ENCODE measurements at places on chromosomes 7 and 10.

DNA sequence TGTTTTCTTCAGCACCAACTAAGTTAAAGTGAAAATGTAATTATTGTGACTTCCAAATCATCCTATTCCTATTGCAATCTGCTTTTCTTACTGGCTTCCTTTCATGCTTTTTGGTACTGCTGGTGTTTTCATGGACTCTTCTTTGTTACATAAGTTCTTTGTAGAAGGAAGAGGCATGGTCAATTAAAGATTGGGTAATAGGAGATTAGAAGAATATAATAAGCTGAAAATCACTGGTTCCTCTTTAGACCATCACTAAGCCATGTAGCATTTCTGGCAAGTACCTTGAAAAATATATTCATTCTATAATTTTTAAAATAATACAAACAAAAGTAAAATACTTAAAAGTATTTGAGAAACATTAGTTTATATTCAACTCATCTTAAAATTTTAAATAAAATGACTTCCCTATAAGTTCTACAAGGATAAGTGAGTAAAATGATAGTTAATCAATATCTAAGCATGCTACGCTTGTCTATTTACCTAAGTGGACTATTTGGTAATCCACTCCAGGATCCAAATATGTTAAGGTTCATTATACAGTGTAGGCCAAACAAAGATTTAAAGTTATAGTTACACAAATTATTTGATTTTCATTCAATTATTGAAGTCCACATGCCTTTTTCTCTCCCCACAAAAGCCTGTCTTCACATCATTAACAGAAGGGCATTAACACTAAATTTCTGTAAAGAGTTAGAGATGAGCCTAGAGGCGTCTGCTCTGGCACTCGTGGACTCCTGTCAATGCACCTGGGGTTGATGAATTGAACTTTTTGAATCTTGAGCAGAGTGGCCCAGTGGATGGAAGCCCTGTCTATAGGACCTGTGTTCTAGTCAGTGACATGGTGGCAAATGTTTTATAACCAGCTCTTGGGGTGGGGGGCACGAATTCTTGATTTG lies 408.1 kb downstream of the INHBA start:
- H3K4me1 ChIP-seq = no peaks in the 10 kb centered on the region
- H3K27me3 ChIP-seq = no peaks in the 10 kb centered on the region
- H3K36me3 ChIP-seq = no peaks in the 10 kb centered on the region
- H3K4me3 ChIP-seq = no peak overlapping the region

GRCh38 chr7:35905555-35905954 lies 104.7 kb downstream of the SEPTIN7 start:
- DNase-seq = peak; percentile 19
- H3K4me1 ChIP-seq = peaks cover 17% of the 10 kb centered on the region
- no peak overlapping the region for H3K27ac ChIP-seq
- no peaks in the 10 kb centered on the region for H3K27me3 ChIP-seq
- no peak overlapping the region for H3K4me3 ChIP-seq
- H3K36me3 ChIP-seq = peaks cover 22% of the 10 kb centered on the region

DNA sequence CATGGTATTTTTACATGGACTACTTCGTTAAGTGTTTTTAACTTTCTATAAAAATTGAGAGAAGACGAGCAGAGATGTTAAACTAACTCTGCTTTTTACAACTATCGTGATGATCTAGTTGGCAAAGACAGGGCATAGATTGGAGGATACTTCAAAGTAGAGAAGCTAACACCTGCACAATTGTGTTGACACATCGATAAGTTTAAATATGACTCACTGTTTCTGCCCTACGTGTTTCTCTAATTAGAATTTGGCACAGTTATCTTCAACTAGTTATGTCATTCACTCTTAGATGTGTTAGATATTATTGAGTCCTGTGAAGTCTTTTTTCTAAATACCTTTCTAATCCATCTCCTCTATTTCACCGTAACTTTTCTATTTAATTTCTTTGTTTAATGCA lies 68.5 kb upstream of the FERD3L start:
- no peaks in the 10 kb centered on the region for H3K27me3 ChIP-seq
- no peaks in the 10 kb centered on the region for H3K4me1 ChIP-seq
- H3K27ac ChIP-seq = no peak overlapping the region
- no peaks in the 10 kb centered on the region for H3K36me3 ChIP-seq
- no peak for DNase-seq
- no peak overlapping the region for H3K4me3 ChIP-seq

DNA sequence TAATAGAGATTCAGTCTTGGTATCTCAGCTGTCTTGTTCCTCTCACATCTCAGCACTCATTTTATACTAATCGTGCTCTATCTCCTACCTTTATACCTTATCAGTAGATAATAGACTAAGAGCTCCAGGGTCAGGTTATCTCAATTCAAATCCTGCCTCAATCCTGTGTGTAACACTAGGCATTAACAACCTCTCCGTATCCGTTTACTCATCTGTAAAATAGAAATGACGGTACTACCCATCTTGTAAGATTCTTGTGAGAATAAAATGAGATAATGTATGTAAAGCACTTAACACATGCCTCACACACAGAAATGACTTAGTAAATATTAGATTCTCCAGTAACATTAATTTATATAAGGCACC lies 622 bp upstream of the P4HA1 start:
- peaks cover 16% of the 10 kb centered on the region for H3K4me1 ChIP-seq
- peak overlapping the region; percentile 90 for H3K4me3 ChIP-seq
- H3K27me3 ChIP-seq = no peaks in the 10 kb centered on the region
- peak overlapping the region; percentile 88 for H3K27ac ChIP-seq
- DNase-seq = no peak
- H3K36me3 ChIP-seq = no peaks in the 10 kb centered on the region

DNA sequence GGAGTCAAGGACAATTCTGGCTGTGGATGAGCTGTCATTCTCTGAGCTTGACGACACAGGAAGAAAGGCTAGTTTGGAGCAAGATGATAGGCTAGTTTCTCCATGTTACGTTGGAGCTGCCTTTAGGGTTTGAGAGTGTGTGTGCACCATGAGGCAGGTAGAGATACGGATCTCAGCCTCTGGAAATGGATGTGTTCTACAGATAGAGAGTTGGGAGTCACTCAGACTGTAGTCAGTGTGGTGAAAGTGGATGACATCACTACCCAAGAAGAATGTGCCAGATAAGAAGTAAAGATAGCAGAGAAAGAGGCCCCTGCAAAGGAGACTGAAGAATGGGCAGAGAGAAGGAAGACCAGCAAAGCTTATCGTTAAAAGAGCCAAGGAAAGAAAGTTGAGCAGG lies 42.4 kb downstream of the PNLIPRP3 start:
- H3K36me3 ChIP-seq = no peaks in the 10 kb centered on the region
- no peak for DNase-seq
- no peak overlapping the region for H3K4me3 ChIP-seq
- H3K4me1 ChIP-seq = no peaks in the 10 kb centered on the region
- no peaks in the 10 kb centered on the region for H3K27me3 ChIP-seq
- no peak overlapping the region for H3K27ac ChIP-seq

- H3K27ac ChIP-seq = no peak overlapping the region
- DNase-seq = no peak
- H3K4me1 ChIP-seq = no peaks in the 10 kb centered on the region
- no peak overlapping the region for H3K4me3 ChIP-seq
- no peaks in the 10 kb centered on the region for H3K36me3 ChIP-seq
These were observed 85.9 kb downstream of the CDH23 start for GRCh38 chr10:71482620-71483019.

DNA sequence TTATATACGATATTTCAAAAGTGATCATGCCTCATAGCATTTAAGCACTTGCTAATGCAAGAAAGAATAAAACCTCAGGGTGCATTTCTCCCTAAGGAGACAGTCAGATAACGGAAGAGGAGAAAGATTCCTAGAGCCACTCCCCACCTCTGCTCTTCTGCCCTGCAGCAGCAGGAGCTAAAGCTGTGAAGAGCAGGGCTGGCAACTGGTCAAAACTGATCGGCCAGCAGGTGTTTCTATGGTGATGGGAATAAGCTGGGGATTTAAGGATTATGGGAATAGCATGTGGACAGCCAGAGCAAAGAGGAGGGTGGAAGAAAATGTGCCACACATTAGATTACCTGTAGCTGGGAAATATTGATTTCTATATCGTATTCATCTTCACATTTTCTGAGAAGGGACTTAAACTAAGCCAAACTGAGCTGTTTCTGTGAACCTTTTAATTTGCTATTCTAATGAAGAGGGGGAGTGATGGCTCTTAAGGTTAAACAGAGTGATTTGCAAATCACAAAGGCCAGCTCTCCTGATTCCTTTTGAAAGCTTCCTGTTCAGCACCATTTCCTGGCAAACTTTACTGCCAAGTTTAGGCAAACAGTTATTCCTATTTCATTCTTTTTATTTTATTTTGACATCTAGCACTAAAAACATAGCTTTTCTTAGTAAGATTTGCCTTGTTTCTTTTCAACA lies 268.9 kb upstream of the PFKP start:
- no peak overlapping the region for H3K27ac ChIP-seq
- no peak overlapping the region for H3K4me3 ChIP-seq
- H3K36me3 ChIP-seq = no peaks in the 10 kb centered on the region
- no peaks in the 10 kb centered on the region for H3K27me3 ChIP-seq
- DNase-seq = no peak
- no peaks in the 10 kb centered on the region for H3K4me1 ChIP-seq

DNA sequence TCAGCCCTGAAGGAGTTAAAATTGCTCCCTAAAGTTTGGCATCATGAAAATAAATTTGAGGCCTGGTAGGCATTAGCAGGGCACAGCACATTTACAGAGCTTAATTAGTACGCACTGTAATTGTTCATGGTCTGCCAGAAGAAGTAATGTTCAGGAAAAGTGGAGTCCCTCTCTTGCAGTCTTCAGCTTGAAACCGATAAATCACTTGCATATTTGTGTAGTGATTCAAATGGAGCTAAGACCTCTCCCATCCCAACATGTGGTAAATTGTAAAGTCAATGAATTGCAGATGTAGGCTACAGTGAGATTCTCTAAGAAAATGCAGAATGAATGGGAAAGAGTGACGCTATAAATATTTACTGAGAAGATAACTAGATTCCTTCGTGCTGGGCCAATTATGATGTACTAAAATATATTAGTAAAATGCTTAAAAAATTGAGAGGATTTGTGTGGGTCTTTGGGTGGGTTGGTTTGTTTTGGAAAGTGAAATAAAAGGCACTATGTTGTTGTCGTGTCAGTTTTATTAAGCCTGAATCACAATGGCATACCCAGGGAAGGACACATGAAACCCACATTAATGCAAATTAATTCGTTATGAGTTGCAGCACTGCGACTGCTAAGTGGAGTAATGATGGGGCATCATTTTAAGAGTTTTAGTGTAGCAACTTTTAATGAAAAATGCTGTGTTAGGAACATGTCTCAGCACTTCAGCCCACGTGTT lies 8.4 kb downstream of the TCF7L2 start:
- no peaks in the 10 kb centered on the region for H3K27me3 ChIP-seq
- H3K4me3 ChIP-seq = no peak overlapping the region
- H3K27ac ChIP-seq = no peak overlapping the region

DNA sequence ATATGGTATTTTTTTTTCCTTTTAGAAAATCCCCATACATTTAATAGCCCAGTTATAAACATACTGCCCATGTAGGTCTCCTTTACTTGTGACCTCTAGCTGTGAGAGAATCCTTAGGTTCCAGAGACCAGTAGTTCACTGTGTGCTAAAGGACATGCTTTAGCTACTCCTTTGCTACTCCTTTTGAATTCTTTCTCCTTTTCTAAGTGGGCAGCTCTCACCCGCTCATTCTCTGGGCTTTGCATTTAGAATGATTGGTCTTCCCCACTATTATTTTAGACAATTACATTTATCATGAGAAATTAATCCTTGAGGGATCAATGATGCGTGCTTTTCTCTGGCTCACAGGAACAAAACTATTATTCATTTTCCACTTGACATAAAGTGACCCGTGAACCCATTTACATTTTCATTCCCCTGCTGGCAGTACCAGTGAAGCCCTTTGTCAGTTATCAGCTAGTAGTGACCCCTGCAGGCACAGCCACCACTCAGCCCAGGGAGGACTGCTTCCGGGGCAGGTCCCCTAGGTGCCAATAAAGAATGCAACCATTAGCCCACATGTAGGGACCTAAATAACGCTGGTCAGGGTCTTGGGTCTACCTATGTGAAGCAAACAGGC lies 844.3 kb downstream of the CNTNAP2 start:
- no peaks in the 10 kb centered on the region for H3K36me3 ChIP-seq
- no peak overlapping the region for H3K27ac ChIP-seq
- no peak for DNase-seq
- no peaks in the 10 kb centered on the region for H3K4me1 ChIP-seq
- H3K27me3 ChIP-seq = no peaks in the 10 kb centered on the region

DNA sequence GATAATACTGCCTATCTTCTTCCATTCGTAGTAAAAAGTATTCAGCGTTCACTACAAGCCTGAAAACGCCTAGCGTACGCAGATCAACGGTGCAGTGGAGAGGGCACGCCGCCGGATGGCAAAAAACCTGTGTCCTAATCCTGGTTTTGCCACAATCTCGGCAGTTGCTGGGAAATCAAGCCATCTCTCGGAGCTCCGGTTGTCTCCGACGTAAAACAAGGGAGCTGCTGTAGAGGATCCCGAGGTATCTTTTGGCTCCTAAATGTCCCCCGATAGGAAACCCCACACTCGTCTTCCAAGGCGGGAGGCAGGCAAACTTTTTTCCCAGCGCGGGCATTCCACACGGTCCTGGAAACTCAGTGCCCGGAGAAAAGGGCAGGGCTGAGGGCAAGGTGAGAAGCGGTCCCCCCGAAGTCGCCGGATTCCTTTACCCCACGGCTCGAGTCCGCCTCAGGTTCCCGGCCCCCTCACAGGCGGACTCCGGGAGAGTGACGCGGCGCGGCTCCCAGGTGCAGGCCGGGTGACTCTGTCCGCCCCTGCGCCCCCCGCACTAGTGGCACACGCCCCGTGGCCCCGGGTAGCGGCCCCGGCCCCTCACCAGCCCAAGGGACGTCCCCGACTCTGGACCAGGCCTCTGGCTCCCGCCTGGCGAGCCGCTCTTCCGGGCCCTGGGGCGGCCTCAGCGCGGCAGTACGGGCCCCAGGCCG lies 649 bp downstream of the IDE start:
- peaks cover 4% of the 10 kb centered on the region for H3K36me3 ChIP-seq
- H3K27me3 ChIP-seq = no peaks in the 10 kb centered on the region
- H3K4me1 ChIP-seq = peaks cover 18% of the 10 kb centered on the region

DNA sequence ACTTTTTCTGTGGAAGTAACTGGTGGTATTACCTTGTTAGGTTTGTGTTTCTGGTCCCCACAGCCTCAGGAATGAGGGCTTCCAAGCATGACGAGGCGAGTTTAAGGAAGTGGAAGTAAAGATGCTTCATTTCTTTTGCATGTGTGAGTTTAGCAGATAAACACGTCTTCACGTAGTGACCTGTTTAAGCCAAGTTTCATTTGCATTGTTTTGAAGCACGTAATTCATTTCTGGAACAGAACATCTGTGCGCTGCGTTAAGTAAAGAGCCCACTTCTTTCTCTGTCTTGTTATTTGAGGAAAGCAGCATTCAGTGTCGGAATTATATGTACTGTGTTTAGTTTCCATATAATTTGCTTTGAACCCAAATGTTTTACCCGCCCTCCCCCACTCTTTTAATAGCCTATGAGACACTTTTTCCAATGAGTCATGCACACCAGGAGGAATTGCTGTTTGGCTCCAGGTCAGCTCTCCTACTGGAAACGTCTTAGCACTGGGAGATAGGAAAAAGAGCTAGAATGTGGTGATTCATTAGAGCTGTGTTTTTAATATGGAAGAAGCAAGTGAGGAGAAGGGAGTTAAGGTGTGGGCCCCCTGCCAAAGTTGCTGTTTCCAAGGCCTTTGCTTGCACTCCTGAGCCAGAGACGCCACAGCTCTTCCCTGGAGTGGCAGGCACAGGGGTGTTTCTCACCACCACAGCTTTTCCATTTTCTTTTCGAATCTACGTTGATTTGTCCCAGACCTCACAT lies 36.7 kb downstream of the BTBD16 start:
- H3K27ac ChIP-seq = peak overlapping the region; percentile 53
- peaks cover 14% of the 10 kb centered on the region for H3K4me1 ChIP-seq
- H3K4me3 ChIP-seq = no peak overlapping the region
- DNase-seq = no peak
- no peaks in the 10 kb centered on the region for H3K27me3 ChIP-seq

All from cardiac muscle cell (in vitro differentiated cells and primary cell).